ENCODE measurements at places on chromosomes 1 and 21.
A peak's percentile ranks its signal among the peaks of the same experiment; 100 is the strongest.

DNA sequence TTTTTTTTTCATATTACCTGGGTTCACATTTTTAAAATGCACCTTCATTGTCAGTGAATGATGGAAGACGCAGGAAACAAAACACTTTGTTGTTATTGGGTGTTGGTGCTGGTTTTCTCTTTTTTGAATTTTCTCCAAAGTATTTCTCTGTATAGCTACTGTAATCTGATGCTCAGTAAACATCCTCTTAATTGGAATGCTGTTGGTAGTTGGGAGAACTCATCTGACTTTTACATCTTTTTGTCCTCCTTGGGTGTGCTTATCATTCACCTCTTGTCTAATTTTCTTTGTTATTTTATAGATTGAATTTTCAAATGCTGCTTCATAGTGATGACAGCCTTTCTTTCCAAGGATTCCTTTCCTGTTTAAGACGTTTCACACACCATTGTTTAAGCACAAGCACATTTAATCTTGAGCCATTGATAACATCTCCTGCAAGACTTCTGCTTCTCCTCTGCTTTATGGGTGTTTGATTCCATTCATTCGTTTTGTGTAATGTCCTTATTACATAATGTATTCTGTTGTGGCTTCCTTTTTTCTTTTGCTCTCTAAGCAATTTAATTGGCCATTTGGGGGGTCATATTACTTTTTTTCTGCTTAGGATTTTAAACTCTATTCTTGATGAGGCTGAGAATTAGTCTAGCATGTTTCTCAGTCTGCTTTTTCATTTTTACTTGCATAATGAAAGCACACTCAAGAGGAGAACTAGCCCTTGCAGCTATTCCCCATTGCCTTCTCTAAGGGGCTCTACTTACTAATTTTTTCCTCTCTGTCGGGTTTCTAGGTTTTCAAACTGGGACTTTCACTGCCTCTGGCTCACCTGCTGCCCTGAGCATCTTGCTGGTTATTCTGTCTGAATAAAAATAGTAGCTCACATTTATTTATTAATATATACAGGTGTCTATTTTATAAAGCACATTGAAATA lies 42.0 kb upstream of the CD34 start:
- peak; percentile 26 for DNase-seq

DNA sequence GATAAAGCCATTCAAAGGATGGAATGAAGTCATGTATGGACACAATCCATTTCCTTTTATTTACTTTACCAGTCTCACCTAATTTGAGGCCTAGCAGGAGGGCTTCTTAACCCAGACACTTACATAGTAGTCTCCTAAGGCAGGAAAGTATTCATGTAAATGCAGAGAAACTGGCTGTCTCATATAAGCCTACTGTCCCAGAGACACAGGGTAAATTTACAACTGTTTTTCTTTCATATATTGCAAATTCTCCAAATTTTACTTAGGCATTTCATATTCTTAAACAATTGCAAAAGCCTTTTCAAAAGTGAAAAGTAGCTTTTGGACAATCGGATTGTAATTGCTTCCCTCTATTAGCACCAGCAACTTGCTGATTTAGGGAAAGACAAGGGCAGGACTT lies 29.9 kb downstream of the SPAG17 start:
- DNase-seq, result no peak

DNA sequence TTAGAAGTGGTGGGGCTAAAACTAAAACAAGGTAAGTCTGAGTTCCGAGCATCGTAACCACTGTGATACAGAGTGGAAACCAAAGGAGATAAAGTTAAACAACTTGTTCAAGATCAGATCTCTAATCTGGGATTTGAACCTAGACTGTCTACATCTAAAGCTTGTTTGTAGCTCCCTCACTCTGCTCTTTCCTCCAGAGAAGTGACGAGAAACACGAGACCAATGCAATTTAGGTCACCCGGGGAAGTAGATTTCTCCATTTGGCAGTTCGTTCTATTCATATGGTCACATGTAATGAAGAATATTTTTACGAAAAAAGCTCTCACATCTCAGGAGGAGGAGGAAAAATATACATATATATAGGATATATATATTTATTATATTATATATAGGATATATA lies 1.8 kb downstream of the ADORA3 start:
- no peak for DNase-seq

DNA sequence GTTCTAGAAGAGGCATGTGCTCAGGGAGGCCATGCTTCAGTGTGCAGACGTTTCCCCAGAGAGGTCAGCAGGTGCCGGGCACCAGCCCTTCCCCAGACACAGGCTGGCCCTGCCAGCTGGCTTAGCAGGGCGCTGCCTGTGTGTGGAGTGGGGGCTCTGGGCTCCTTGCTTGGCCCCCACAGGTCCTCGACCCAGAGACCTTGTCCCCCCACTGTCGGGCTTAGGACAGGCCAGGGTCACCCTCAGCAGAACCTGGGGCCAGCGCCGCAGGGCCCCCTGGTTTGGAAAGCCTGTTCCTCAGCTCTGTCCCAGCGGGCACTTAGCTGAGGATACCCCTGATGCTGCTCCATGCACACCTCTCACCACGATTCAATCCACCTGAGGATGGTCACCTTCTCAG lies 172.3 kb upstream of the ARHGEF16 start:
- no peak for DNase-seq

DNA sequence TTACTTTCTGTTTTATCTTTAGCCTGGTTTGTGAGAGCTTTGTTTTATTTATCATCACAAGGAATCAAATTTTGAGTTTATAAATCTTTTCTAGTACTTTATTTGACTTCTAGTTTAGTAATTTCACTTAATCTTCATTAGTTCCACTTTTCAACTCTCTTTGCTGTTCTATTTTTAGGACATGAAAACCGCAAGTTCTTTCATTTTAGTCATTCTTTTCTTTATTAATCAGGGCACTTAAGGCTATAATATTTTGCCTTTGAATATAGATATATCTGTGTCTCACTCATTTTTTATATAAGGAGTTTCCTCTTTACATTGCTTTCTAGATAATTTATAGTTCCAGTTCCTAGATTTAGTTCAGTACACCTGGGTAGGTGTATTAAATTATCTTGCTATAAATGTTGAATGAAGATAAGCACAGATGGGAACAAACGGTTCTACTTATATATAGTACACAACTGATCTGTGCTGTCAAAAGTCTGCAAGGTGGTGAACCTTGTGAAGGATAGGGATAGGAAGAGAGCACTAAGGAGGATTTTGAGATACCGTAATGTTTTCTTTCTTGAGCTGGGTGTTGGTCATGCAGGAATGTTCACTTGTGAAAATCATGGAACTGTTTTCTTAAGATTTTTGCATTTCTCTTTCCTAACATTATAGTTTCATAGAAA lies 402.3 kb downstream of the RYR2 start:
- DNase-seq, result no peak

DNA sequence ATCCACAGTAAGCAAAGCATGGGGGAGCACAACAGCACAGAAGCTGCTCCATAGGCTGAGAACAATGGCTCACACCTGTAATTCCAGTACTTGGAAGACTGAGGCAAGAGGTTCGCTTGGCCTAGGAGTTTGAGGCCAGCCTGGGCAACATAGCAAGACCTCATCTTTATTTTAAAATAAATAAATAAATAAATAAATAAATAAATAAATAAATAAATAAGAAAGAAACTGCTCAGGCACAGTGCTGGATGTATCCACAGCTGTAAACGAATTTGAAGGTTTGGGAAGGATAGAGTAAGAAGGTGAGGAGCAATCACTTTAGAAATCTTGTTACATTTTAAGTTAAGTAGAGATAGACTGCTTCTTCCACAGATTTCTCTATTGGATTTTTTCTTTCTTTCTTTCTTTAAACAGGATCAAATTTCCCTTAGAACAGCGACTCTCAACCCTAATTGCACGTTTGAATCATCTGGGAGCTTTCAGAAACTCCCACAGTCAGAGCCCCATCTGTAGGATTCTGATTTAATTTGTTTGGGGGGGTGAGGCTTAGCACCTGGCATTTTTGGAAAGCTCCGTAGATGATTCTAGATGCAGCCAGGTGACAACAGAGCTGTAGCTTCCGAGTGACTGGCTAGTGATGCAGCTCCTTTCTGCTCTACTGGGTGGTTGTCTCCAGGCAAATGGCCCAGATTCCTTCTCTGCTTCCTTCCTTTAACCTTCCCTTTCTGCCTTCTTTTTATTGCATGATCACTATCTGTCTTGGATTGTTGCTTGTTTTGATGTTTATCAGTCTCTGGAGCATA lies 53.5 kb downstream of the S1PR1 start:
- DNase-seq, result no peak

All from GM10248 (cell line).